ENCODE measurements at places on chromosomes 3 and 15. TPM values are rescaled to one million over a fixed set of nuclear protein-coding genes. Genes with fewer than 3 reads are reported as not detected.

The PPARG gene
- 11.5 TPM for polyA plus RNA-seq

The UROC1 gene
- polyA plus RNA-seq, result not detected

The TM4SF1 gene
- 364 TPM for polyA plus RNA-seq

The CPN2 gene
- polyA plus RNA-seq, result 0.07 TPM

The HTR3E gene
- polyA plus RNA-seq, result not detected

The ROPN1 gene
- polyA plus RNA-seq, result not detected

The VGLL4 gene
- 45.8 TPM for polyA plus RNA-seq

The SLITRK3 gene
- polyA plus RNA-seq, result not detected

The RBPMS2 gene
- polyA plus RNA-seq, result 2.8 TPM

Measured in IMR-90 (cell line).